ENCODE measurements at places on chromosomes 1 and 21.
A peak's percentile ranks its signal among the peaks of the same experiment; 100 is the strongest.

GRCh38 chr1:66282891-66283621 lies 250.9 kb upstream of the SGIP1 start:
- H3K36me3 ChIP-seq: no peaks in the 10 kb centered on the region
- H3K27me3 ChIP-seq: no peaks in the 10 kb centered on the region
- H3K27ac ChIP-seq: no peak overlapping the region
- peaks cover 6% of the 10 kb centered on the region for H3K4me1 ChIP-seq
- no peak overlapping the region for H3K4me3 ChIP-seq

- no peaks in the 10 kb centered on the region for H3K27me3 ChIP-seq
- H3K4me3 ChIP-seq: no peak overlapping the region
- no peak for DNase-seq
Observed at GRCh38 chr1:95093296-95093695, 20.5 kb upstream of the ALG14 start.

GRCh38 chr1:199574950-199575349 lies 452.6 kb upstream of the NR5A2 start:
- H3K4me1 ChIP-seq: no peaks in the 10 kb centered on the region
- no peaks in the 10 kb centered on the region for H3K27me3 ChIP-seq
- H3K27ac ChIP-seq: no peak overlapping the region

DNA sequence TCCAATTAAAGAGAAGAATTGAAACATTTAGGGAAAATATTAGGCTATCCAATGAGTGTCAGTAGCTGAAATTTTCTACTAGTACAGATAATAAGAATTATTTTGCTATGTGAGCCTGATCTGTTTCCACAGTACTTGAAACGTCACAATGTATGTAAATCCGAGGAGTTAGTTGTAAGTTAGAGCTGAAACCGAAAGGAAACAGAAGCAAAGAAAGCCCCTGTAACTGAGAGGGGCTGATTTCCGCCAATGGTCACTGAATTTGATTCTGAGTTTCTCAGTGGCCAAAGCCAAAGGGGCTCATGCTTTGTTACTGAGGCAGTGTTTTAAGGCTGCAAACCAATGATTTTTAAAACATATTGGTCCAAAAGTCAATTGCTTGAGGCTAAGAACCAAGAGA lies 168.3 kb upstream of the DUSP10 start:
- H3K27me3 ChIP-seq: no peaks in the 10 kb centered on the region
- DNase-seq: no peak
- no peak overlapping the region for H3K4me3 ChIP-seq
- H3K27ac ChIP-seq: no peak overlapping the region

DNA sequence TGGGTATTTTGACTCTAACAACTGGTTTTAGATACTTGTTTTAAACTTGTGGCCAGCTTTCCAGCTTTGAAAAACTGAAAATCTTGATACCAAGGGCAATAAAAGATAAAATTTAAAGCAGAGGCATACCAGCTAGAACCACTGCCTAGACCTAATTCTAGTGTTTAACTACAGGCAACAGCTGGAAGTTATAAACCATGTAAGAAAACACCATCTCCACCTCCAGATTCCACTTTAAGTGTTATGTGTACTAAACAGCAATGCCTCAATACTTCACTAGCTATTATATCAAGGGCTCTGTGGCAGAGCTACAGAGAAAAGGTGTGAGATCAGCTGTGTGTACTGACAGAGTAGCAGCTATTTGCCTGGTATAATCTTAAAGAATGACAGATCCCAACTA lies 69.5 kb downstream of the LPAR3 start:
- H3K27me3 ChIP-seq: no peaks in the 10 kb centered on the region
- DNase-seq: no peak
- H3K27ac ChIP-seq: no peak overlapping the region
- H3K4me3 ChIP-seq: no peak overlapping the region
- H3K36me3 ChIP-seq: no peaks in the 10 kb centered on the region
- no peaks in the 10 kb centered on the region for H3K4me1 ChIP-seq

DNA sequence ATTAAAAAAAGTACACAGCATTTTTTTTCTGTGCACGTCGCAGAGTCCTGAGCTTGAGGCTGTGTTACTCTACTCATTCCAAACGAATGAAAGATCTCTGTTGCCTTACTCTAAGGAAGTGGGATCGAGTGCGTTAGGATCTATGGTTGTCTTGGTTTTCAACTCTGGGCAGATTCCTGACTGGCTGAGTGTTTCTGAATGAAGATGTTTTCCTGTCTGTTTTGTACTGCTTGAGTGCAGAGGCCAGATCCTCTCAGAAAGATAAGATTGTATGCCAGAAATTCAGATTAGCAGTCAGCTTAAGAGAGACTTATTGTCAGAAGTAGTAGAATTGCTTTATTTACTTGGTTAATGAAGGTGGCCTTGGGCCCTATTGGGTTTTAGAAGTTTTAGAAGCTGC lies 14.0 kb downstream of the PLA2G2E start:
- H3K27ac ChIP-seq: no peak overlapping the region
- H3K4me3 ChIP-seq: no peak overlapping the region
- peaks cover 3% of the 10 kb centered on the region for H3K36me3 ChIP-seq
- H3K4me1 ChIP-seq: peaks cover 3% of the 10 kb centered on the region

DNA sequence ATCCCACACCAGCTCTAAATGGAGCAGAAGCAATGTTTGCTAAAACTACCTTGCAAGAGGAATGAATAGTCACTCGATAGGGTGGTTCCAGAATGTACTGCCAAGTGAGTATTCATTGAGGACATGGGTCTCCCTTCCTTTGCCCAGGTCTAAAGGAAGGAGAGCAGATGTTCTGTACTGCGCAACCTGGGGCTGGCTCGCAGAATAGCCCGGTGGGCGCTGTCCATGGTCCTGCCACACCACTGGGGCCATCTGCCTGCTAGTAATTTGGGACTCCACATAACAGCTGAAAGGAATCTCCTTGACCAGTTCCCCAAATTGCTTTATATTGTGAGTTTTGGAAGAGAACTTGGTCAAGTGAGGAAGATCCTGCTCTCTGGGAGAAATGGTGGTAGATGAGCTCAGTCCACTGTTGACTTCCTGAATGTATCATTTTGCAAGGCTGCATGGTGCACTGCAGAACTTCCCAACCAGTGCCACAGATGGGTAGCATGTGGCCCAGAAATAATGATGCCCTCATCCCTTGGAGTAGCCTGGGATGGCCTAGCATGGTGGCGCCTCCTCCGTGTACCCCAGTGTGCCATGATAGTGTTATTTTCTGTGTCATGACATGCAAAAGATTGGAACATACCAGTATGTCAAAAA lies 5.7 kb downstream of the SLC6A17 start:
- no peak overlapping the region for H3K27ac ChIP-seq
- H3K4me3 ChIP-seq: no peak overlapping the region
- H3K4me1 ChIP-seq: no peaks in the 10 kb centered on the region
- DNase-seq: peak; percentile 71

DNA sequence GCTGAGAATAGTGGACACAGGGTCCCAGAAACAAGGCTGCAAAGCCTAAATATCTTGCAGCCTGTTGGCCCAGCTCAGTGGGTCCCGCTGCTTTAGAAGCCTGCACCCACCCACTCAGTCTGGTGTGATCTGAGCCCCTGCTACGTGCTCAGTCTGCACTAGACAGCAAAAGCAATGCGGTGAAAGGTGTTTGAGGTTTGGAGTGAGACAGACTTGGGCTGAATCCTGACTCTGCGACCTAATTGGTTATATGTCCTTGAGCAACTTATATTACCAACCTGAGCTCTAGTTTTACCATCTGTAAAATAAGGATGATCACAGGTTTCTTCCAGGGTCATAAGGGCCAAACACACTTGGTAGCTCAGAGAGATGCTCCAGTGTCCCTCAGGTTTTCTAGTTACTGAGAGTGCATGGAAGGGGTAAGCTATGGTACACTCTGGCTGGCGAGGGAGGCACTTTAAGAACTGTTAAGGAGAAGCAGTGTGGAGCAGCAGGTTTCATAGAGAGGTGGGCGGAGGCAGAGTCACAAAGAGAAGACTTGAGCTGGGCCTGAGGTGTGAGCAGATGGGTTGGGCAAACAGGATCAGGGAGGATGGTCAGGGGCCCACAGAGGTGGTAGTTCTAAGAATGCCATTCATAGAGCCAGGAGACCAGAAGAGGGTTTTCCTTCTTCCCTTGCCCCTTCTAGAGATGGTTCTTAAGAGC lies 10.1 kb downstream of the TMEM200B start:
- no peak overlapping the region for H3K27ac ChIP-seq
- H3K4me1 ChIP-seq: no peaks in the 10 kb centered on the region
- H3K4me3 ChIP-seq: no peak overlapping the region
- no peaks in the 10 kb centered on the region for H3K36me3 ChIP-seq
- no peak for DNase-seq
- H3K27me3 ChIP-seq: no peaks in the 10 kb centered on the region

GRCh38 chr1:61743431-61743705 lies 1.1 kb downstream of the PATJ start:
- H3K27me3 ChIP-seq: no peaks in the 10 kb centered on the region
- no peak overlapping the region for H3K4me3 ChIP-seq
- no peaks in the 10 kb centered on the region for H3K36me3 ChIP-seq
- DNase-seq: no peak
- peak overlapping the region; percentile 82 for H3K27ac ChIP-seq
- peaks cover 8% of the 10 kb centered on the region for H3K4me1 ChIP-seq

- DNase-seq: peak; percentile 40
- no peak overlapping the region for H3K4me3 ChIP-seq
- H3K4me1 ChIP-seq: no peaks in the 10 kb centered on the region
- no peaks in the 10 kb centered on the region for H3K27me3 ChIP-seq
- H3K36me3 ChIP-seq: no peaks in the 10 kb centered on the region
Observed at GRCh38 chr21:45854690-45855247, 126.8 kb upstream of the COL6A1 start.

GRCh38 chr1:4425892-4426291 lies 228.5 kb upstream of the AJAP1 start:
- H3K27me3 ChIP-seq: no peaks in the 10 kb centered on the region
- H3K4me3 ChIP-seq: no peak overlapping the region
- H3K36me3 ChIP-seq: no peaks in the 10 kb centered on the region
- H3K4me1 ChIP-seq: no peaks in the 10 kb centered on the region

DNA sequence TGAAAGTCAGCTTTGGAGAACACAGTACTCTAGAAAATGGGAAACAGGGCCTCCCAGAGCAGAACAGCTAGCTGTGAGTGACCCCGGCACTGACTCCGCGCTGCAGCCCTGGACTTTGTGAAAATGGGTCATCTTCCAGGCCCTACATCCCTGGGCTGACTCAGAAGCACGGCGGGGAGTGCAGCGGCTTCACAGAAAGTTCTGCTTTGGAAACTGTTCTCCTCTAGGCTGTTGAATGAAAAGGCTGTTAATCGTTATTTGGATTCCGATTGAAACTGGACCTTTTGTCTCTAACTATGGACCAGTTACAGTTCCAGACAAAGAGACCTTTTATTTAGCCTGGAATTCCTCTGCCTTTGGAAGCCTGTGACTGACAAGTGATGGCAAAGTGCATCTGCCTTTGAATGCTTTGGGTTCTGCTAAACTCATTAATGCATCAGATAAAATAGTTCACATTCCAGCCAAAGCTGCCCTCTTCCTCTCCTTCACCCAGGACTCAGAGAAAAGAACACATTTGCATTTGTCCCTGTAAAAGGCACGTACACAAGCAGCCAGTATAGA lies 144.9 kb upstream of the HOOK1 start:
- no peak overlapping the region for H3K4me3 ChIP-seq
- H3K36me3 ChIP-seq: no peaks in the 10 kb centered on the region
- peak; percentile 93 for DNase-seq
- H3K27ac ChIP-seq: peak overlapping the region; percentile 30
- H3K27me3 ChIP-seq: no peaks in the 10 kb centered on the region
- peaks cover 4% of the 10 kb centered on the region for H3K4me1 ChIP-seq

- H3K4me3 ChIP-seq: no peak overlapping the region
- no peaks in the 10 kb centered on the region for H3K27me3 ChIP-seq
- no peak for DNase-seq
- no peaks in the 10 kb centered on the region for H3K36me3 ChIP-seq
Observed at GRCh38 chr1:166489670-166490436, 323.1 kb upstream of the FAM78B start.

DNA sequence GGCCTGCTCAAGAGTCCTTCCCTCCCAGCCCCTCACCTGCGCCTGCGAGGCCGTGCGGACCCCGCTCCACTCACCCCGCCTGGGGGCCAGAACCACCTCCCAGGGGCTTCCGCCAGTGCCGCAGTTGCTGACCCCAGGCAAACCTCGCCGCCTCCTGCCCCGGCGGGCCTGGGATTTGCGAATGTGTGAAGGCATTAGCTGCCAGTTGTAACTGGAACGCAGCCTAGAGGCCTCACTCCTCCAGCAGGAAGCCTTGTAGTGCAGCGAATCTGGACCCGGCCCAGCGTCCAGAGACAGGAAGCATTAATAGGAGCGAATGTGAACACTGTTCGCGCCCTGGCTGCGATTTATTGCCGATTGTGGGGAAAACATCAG lies 140.9 kb upstream of the ARHGEF16 start:
- H3K27me3 ChIP-seq: peaks cover 18% of the 10 kb centered on the region
- H3K36me3 ChIP-seq: no peaks in the 10 kb centered on the region
- DNase-seq: peak; percentile 78
- peaks cover 4% of the 10 kb centered on the region for H3K4me1 ChIP-seq
- no peak overlapping the region for H3K4me3 ChIP-seq

GRCh38 chr1:63937461-63938022 lies 163.7 kb downstream of the ROR1 start:
- H3K4me1 ChIP-seq: no peaks in the 10 kb centered on the region
- no peaks in the 10 kb centered on the region for H3K36me3 ChIP-seq
- no peak for DNase-seq
- H3K4me3 ChIP-seq: no peak overlapping the region

DNA sequence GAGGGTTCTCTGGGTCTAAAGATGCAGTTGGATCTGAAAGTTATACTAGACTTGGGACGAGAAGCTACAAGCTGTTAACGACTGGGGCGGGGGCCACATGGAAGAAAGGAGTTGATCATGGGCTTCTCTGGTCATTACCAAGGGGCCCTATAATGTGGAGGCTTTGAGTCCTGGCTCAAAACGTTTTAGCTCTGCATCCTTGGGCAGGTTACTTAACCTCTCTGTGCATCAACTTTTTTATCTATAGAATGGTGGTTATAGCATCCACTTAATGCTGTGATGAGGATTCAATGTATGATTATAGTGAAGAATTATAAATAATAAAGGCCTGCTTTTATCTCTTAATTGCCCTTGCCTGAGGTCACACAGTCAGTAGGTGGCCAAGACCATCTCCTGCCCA lies 53.1 kb downstream of the UBIAD1 start:
- H3K4me1 ChIP-seq: no peaks in the 10 kb centered on the region
- H3K27ac ChIP-seq: no peak overlapping the region
- H3K36me3 ChIP-seq: no peaks in the 10 kb centered on the region
- no peak overlapping the region for H3K4me3 ChIP-seq
- no peak for DNase-seq

All from mesendoderm (in vitro differentiated cells).